ENCODE measurements at places on chromosomes 5 and 9. TPM values are rescaled to one million over a fixed set of nuclear protein-coding genes. Genes with fewer than 3 reads are reported as not detected.

DNA sequence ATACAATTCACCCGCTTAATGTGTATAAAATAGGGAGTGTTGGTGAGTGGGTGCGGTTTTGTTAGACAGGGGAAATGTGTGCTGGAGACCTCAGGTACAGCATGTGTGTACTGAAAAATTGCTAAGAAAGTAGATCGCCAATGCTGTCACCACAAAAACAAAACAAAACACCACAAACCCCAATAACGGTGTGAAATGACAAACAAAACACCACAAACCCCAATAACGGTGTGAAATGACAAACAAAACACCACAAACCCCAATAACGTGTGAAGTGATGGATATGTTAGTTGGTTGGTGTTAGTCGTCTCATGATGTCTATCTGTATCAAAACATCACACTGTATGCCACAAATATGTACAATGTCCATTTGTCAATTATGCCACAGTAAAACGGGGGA, 14.2 kb upstream of the GFPT2 start:
- no peak for DNase-seq

GRCh38 chr5:61461926-61462325, 129.9 kb downstream of the ZSWIM6 start:
- no peak for DNase-seq

DNA sequence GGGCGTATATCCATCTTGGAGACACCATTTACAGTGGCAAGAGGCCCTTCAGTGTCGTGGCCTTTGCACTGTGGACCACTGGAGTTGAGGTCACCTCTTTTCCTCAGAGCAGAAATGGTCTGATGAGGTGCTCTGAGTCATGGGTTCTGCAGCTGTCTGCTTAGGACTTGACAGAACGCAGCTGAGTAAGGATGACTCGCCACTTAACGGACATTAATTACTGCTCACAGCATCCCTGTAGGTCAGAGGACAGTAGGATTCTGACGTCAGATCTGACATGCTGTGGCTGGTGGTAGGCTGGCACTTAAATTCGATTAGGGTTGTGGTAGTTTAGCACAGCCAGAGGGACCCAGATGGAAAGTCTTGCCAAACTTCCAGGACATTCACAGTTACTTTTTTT, 479.4 kb downstream of the DMAC1 start:
- DNase-seq, result peak; percentile 91

GRCh38 chr9:15329539-15330109, 22.6 kb upstream of the TTC39B start:
- no peak for DNase-seq

GRCh38 chr5:3456121-3456681, 139.4 kb upstream of the IRX1 start:
- peak; percentile 72 for DNase-seq

GRCh38 chr5:171555160-171555559, 135.7 kb downstream of the FGF18 start:
- DNase-seq, result no peak

DNA sequence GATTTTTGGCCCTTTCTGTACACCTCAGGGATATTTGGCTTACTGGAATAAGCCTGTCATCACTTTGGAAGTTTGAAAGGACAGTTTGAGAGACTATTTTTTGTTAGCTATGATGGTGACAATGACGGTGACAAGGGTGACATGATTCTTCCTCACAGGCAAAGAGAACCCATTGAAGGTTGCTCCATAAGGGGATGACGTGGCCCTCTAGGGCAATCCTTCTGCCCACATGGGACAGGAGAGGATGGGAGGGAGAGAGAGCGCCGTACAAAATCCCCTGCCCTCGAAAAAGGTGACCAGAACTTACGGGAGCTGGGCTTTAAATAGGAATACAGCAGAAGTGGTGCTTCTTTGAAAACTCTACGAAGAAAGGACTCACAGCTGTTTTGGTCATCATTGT, 22.6 kb downstream of the HRH2 start:
- no peak for DNase-seq

DNA sequence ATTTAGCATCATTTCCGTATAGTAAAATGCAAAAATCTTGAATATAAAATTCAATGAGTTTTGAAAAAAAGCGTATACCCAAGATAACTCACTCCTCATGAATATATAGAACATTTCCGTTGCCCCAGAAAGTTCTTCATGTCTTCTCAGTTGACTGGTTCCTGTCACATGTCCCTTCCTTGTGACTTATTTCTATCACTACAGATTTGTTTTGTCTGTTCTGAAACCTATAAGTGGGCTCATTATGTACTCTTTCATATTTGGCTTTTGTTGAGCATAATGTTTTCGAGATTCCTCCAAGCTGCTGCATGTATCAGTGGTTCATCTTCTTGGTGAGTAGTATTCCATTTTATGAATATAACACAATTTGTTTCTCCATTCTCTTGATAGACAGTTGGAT, 11.0 kb upstream of the HACD4 start:
- DNase-seq, result no peak

DNA sequence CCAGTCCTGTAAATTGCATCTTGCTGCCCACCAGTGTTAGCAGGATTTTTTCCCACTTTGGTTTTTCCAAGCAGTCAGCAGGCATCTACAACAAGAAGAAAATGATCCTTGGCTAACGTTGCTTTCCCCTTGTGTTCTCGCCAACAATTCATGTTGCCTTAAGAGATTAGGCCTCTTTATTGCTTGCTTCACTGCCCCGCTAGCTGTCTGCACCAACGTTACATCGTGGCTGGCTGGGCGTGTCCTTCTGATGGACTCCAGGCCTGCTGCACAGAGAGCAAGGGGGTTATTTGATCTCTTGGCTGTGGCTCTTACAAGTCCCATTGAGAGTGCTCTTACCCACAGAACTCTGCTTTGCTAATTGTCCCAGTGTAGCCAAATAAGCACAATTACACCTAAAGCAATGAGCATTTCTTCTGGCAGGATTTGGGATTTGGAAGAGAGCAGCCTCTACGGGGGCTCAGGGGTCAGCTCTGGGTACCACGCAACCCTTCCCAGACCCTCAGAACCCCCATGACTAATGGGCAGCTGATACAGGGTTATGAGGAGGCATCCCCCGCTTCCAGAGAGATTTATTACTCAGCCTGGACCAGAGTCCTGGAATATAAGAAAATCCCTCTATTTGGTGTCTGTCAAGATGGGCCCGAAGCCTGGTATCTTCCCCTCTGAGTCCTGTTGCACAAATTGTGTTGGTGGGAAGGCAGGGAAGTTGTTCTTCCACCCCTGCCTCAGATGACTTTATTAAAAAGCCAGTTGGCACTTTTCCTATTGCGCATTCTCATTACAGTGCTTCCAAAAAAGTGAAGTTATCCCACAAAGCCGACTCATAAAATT, 17.6 kb downstream of the DCANP1 start:
- no peak for DNase-seq

DNA sequence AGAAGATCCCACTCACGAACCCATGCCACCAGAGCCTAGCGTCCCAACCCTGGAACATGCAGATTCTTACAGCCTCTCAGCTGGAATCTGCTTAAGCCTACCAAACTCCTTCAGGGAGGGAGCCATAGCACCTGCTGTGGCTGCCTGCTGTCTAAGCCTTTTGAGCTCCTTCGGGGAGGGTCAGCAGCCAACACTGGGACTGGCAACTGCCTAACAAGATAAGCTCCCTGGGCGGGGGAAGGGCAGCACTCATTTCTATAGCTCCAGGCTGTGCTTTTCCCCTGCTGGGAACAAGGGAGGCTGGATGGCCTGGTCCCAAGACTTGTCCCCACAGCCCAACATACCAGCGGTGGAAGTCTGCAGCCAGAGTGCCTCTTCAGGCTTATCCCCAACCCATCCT, 199.1 kb upstream of the OR13F1 start:
- no peak for DNase-seq

GRCh38 chr5:171808951-171809350, 23.3 kb downstream of the SMIM23 start:
- DNase-seq, result peak; percentile 46

GRCh38 chr9:27427272-27427643, 96.8 kb upstream of the IFNK start:
- DNase-seq, result peak; percentile 88

DNA sequence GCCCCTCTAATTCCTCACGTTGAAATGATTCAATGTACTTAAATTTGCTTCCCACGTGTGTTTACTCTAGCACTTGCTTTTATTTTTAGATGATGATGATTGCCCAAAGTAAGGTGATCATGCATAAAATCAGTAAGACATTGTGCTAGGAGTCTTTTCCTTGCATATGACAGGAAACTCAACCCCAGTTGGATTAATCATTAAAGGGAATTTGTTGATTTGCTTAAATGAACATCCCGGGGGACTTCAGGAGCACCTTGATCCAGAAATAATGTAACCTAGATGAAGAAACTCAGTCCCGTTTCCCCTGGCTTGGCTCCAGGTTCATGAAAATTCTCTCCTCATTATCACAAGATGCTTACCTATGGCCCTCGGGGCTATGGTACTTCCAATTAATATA, 106.1 kb upstream of the STC2 start:
- DNase-seq, result no peak

DNA sequence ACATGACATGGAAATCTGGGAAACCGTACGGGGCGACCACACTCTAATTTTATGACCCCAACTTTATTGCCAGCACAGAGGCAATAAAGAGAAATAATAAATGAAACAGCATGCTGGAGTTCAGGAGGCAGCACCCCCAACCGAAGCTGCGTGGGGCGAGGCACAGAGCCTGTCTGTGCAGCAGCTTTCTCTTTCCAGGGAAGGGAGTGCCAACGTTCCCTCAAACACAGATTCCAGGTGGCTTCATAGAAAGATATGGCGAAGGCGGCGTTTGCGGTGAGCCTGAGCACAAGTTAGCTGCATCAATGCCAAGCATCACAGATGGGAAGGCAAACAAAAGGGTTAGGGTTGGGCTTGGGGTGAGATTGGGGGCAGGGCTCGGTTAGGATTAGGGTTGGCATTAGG, 114.8 kb downstream of the HSD17B3 start:
- no peak for DNase-seq

DNA sequence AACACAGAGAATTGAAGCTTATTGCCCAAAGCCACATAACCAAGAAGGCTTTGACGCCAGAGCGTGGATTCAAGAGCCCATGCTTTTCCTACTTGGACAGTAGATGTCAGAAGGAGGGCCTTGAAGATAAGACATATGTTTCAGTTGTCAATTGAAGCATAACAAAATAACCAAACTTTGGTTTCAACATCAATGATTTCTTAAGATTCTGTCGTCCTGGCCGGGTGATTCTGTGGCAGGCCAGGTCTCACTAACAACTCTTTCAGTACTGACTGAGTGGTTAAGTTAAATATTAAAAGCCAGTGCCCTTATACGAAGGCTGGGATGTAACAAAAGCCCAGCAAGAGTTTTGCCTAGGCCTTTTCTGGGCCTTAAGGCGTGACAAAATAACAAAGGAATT, 94.0 kb downstream of the RCL1 start:
- DNase-seq, result no peak

DNA sequence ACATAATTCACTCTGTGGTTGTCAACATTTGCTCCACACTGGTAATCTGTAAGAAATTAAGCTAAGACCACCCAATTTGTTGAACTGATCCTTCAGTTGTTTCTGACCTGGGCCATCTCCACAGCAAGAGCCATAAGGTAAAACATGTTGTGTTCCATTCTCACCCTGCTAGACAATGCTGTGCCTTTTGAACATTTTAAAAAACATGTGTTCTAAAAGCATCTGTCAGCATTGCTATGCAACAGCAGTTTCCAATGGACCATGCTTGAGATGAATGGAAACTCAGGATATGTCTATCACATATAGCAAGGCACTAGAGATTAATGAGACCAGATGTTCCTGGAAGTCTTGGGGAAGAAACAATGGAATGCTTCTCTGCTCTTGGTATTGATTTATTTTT, 455.1 kb upstream of the RGMB start:
- no peak for DNase-seq

DNA sequence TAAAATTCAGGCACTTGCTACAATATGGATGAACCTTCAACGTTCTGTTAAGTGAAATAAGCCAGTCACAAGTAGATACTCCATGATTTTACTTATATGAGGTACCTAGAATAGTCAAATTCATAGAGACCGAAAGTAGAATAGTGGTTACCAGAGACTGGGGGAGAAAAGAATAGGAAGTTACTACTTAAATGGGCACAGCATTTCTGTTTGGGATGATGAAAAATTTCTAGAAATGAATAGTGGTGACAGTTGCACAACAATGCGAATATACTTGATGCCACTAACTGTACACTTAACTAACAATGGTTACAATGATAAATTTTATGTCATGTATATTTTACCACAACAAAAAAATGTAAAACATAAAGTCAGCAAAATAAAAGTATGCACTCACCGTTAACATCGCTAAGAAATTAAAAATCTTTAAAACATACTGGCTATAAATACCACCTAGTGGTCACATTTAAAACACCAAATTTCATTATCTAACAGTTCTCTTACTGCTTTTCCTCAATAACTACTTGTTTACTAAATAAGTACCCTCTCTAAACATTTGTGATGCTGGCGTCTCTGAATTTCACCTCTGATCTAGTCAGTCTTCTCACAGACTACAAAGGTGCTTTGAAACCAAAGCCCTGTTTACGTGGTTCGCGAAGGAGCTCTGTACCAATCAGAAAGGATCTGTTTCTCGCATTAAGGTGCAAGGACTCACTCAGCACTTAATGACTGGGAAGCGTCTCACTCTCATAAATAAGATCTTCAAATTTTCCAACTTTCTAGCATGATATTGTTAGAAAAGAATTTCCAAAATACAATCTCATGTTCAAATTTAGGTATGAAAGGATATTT, 22.7 kb downstream of the KIF3A start:
- DNase-seq, result peak; percentile 1

GRCh38 chr9:105116052-105116868, 128.2 kb upstream of the SLC44A1 start:
- DNase-seq, result no peak

DNA sequence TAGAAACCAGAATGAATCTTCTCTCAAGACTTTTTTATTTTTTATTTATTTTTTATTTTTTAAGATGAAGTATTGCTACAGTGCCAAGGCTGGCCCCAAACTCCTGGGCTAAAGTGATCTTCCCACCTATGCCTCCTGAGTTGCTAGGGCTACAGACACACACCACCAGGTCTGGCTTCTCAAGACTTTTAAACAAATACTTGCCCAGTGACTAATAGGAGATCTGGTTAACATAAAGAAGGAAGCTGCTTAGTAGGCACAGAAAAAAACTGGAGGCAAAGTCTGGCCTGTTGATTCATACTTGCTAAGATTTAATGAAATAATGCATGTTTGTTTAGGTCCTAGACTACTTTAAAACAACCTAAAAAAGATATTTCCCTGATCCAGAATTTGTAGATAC, 43.8 kb downstream of the SLC38A9 start:
- DNase-seq, result peak; percentile 79

Gene SPAAR
- 0.27 TPM for polyA plus RNA-seq

Gene UHRF2
- polyA plus RNA-seq, result 31.9 TPM

Gene PCDHB3
- 0.15 TPM for polyA plus RNA-seq

Gene OMD
- not detected for polyA plus RNA-seq

Gene PAEP
- polyA plus RNA-seq, result not detected

Gene P4HA2
- polyA plus RNA-seq, result 134 TPM

Gene UGCG
- polyA plus RNA-seq, result 21.6 TPM

Gene CTSV
- polyA plus RNA-seq, result 188 TPM

Gene TMEM171
- 6.0 TPM for polyA plus RNA-seq

Measured in mammary epithelial cell (primary cell).